ENCODE measurements at places on chromosomes 2 and 18. TPM values are rescaled to one million over a fixed set of nuclear protein-coding genes. Genes with fewer than 3 reads are reported as not detected.
A peak's percentile ranks its signal among the peaks of the same experiment; 100 is the strongest.

- no peak for DNase-seq
Observed at GRCh38 chr2:229818230-229818629, 103.6 kb downstream of the TRIP12 start.

BOK gene
- total RNA-seq, result 13.3 TPM

DNA sequence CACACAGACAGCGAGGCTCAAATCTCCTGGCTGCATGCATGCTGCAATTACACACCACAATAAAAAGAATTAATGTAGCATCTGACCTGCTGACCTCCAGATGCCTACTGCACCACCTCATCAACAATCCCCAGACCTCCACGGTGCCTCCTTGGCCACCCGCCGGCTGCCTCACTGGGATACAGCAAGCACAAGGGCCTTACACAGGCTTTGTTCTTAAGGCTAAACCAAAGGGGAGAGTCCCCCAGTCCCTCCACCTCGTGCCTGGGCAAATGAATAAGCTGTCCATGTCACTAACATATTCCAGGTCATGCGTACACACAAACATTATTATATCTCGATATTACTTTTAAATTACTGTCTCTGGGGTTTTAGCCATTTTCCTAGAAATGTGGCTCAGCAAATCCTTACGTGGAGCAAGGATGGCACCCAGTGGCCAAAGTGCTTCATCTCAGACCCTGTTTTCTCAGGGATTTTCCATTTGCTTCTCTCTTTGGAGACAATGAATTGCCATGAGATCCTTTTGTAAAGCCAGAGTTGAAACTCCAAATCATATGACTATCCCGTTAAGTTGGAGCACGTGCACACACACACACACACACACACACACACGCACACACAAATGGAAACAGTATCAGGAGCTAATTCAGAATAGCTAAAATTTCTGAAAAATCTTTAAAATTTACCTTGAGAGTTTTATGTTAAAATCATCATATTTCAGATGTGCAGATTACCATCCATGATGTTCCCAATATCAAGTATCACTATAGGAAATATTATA lies 313.8 kb downstream of the PDE11A start:
- peak; percentile 42 for DNase-seq

GRCh38 chr2:38045811-38046210 lies 30.1 kb downstream of the CYP1B1 start:
- peak; percentile 16 for DNase-seq

GRCh38 chr2:185145316-185146121 lies 547.2 kb downstream of the ZNF804A start:
- DNase-seq, result no peak

- no peak for DNase-seq
Observed at GRCh38 chr2:241729868-241730267, 4.6 kb upstream of the D2HGDH start.

- DNase-seq, result no peak
Observed at GRCh38 chr2:170391018-170391417, 213.1 kb downstream of the MYO3B start.

- no peak for DNase-seq
Observed at GRCh38 chr2:95330794-95331338, 33.7 kb downstream of the KCNIP3 start.

DNA sequence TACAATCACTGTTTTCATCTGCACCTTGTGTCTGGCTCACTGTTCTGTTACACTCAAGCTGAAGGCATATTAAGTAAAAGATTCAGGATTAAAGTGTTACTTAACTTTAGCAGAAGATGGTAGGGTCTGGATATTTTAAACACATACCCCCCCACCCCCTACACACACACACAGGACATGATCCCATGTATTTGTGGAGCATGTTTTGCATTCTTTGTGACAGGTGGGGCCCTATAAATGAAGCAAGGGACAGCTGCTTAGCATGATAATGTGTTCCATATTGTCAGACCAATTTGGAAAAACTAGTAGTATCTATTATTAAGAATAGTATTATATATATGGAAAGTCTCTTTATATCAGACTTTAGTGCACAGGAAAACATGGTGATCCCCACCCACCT lies 335.2 kb upstream of the TNP1 start:
- DNase-seq, result no peak

DNA sequence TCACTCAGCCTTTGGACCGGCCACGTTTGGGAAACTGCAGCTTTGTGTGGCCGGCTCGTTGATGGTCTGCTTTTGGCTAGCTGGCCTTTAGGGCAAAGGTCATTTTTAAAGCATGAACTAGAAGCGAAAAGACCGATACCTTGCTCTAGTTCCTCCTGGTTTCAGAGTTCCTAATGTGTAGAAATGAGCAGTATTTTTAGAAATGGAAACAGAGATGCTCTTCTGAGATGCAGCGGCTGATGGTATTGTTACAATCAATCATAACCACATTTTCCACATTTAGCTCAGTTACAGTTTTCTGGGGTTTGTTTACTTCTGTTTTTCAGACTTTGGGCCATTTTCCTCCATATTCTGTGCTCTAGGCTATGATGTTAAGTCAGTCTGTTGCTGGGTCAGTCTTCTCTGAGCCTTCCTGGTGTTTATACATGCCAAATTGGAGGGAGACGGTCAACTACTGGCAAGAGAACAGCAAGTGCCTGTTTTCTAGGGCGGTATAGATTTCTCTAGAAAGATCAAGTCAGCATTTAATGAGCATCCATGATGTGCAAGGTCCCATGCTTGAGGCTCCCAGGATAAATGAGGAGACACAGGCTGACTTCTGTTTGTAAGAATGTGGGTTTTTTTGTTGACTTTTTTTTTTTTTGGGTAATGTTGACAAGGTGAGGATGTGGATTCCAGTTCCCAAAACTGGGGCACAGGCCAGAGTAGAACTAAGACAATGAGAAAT lies 28.0 kb downstream of the RNF144A start:
- DNase-seq, result no peak

ZNF512 gene
- total RNA-seq, result 32.2 TPM

DNA sequence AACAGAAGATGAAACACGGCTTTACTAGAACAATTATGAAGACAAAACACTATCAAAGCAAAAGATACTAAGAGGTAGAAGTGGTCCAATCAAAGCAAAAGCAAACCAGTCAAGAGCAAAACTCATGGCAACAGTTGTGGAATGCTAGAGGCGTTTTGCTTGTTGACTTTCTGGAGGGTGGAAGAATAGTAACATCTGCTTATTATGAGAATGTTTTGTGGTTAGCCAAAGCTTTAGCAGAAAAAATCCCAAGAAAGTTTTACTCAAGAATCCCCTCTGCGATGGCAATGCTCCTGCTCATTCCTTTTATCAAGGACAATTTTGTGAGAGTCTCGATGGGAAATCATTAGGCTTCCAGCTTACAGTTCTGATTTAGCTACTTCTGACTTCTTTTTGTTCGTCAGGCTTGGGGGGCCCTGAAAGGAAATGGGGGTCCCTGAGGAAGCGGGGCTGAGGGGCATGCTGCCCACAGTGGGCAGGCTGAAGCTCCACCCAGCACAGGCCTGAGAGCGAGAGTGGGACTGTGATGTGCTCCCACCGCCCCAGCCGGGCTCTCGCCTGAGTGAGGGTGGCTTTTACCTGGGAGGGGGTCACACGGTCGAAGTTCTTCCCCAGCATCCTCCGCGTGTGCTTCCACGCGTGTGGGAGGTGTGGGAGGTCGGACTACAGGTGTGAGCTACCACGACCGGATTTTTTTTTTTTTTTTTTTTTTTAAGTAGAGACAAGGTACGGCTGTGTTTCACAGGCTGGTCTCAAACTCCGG lies 49.0 kb upstream of the MC4R start:
- DNase-seq, result no peak

COL3A1 gene
- 408 TPM for total RNA-seq

ERCC3 gene
- total RNA-seq, result 40.0 TPM

- DNase-seq, result no peak
Observed at GRCh38 chr2:144126302-144126701, 393.6 kb downstream of the ZEB2 start.

PDE1A gene
- 0.90 TPM for total RNA-seq

DNA sequence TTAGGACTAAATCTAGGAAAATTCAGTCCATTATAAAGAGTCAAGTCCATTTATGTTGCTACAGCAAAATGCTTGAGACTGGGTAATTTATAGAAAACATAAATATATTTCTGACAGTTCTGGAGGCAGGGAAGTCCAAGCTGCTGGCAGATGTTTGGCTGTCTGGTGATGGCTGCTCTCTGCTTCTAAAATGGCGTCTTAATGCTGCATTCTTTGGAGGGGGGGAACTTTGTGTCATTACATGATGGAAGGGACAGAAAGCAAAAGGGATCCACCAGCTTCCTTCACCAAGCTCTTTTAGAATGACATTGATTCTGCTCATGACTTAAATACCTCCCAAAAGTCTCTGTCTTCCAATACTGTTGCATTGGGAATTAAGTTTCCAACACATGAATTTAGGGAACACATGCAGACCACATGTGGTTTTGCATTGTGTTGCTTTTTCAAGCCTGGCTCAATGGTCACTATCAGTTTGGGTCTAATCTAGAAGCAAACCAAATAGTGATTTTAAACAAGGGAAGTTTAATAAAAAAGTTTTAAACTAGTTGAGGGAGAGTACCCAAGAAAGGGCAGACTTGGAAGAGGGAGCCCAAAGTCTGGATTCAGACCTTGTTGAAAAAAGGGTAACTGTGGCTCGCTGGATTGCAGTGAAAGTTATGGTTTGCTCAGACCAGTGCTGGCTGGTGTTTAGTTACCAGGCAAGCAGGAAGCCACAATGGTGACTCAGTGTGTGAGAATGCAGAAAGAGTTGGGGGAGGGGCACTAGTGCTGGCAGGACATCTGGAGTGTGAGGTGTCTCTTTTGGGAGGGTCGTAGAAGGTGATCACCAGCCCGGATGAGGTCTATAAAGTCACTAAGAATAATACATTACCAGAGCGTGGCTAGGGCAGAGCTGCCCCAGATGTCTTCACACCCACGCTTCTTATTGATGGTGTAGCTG lies 30.8 kb downstream of the C18orf54 start:
- peak; percentile 85 for DNase-seq

GRCh38 chr2:95352310-95353054 lies 50.0 kb upstream of the FAHD2A start:
- DNase-seq, result no peak

RAB27B gene
- 1.3 TPM for total RNA-seq

DNA sequence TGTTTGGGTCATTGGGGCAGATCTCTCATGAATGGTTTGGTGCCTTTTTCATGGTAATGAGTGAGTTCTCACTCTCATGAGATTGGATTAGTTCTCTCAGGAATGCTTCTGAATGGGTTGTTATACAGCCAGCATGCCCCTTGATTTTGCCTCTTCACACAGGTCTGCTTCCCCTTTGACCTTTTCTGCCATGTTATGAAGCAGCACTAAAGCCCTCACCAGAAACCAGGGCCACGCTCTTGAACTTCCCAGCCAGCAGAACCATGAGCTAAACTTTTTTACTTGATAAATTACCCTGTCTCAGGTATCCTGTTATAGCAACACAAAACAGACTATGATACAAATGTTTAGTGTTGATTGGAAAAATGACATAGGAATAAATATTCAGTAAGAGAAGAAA lies 57.3 kb downstream of the ICA1L start:
- DNase-seq, result no peak

DNA sequence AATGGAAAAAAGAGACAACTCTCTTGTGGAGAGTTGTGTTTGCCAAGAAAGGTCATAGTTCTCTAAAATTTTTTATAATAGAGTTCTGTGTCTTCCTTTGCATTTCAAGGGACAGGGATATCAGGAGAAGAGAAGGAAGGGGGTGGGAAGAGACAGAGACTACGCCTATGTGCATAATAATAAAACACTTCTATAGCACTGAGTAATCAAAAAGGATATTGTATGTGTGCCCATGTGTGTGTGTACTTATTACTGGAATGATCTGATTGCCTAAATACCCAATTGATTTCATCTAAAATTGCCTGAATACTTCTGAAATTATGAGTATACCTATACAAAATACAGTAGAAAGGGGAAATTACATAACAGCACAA lies 803.7 kb upstream of the ACVR2A start:
- no peak for DNase-seq

DNA sequence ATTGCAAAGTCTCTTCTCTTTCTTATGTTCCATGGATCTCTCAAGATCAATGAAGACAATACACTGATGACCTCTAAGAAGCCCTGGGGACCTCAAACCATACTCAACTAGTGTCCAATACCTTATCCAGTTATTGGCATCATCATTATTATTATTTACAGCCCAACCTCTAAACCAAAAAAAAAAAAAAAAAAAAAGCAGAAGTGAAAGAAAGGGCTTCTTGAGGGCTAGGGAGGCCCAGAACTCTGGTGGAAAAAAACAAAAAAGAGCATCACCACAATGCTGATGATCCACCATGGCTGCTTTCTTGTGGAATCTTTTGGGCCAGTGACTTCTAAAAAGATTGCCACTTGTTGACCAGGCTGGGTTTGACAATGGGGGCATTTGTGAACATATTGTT lies 324.9 kb downstream of the LPIN1 start:
- DNase-seq, result no peak

COL6A3 gene
- 1,501 TPM for total RNA-seq

- no peak for DNase-seq
Observed at GRCh38 chr2:15808204-15808910, 132.0 kb upstream of the MYCN start.

DNA sequence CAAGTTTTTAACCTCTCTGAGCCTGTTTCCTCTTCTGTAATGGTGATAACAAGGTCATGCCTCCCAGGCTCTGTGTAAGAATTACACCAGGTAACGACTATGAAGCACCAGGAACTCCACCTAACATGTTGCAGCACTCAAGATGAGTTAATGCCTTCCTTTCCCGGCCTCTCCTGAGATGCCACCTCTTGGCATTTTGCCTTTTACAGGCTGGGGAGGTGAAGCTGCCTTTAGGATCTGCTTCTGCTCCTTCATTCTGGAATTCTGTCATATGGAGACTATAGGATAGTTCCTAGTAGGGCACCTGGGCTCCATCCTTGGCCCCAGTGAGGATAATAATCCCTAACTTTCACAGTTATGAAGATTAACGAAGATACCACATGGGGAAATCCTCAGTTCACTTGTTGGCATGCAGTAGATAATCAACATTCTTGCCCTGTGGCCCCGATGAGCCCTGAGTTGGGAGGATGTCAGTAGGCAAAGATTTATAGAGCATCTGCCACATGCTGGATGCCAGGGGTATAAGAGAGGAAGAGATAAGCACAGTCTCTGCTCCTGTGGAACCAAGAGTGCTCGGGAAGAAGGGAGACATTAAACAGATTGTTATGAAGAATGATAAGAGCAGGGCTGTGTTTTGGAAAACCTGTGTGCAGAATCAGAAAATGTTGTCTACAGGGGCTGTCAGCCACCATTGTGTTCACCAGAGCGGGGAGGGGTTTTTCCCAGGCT lies 43.9 kb upstream of the KCNF1 start:
- no peak for DNase-seq

OTOF gene
- total RNA-seq, result not detected

GRCh38 chr18:31555971-31556747 lies 35.5 kb upstream of the TTR start:
- peak; percentile 70 for DNase-seq

All from IMR-90 (cell line).